Myocyte (in vitro differentiated cells): ENCODE measurements at places on chromosomes 2 and 18. TPM values are rescaled to one million over a fixed set of nuclear protein-coding genes. Genes with fewer than 3 reads are reported as not detected.

Gene UGT1A5
- total RNA-seq: not detected in 2 replicates

Gene PTPRN
- 0.24 and 0.68 TPM in 2 replicates for total RNA-seq

Gene SEMA4C
- 74.5 and 88.9 TPM in 2 replicates for total RNA-seq

Gene OXER1
- total RNA-seq: 0.32 and 1.0 TPM in 2 replicates

Gene MAPRE3
- 59.8 and 68.3 TPM in 2 replicates for total RNA-seq

Gene ZNF396
- 0.27 and 1.5 TPM in 2 replicates for total RNA-seq

DNA sequence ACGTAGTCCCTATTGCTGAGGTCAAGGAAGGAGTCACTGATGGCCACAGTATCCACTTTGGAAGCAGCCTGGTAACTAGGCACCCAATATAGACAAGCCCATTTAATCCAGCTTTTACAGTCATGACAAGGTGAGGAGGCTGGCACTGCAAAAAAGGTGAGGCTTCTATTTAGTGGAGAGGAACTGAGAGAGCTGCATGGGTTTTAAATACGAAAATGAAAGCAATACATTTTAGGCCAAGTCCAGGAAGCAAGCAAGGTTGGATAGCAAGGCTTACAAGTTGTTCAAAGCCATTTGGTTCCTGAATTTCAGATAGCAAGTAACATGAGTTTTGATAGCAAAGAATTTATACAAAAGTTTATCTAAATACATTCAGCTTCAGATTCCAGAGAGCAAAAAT is 80.4 kb downstream of the SGPP2 start:
- DNase-seq: no peak

GRCh38 chr18:51721388-51721787 is 523.9 kb upstream of the MEX3C start:
- DNase-seq: no peak

DNA sequence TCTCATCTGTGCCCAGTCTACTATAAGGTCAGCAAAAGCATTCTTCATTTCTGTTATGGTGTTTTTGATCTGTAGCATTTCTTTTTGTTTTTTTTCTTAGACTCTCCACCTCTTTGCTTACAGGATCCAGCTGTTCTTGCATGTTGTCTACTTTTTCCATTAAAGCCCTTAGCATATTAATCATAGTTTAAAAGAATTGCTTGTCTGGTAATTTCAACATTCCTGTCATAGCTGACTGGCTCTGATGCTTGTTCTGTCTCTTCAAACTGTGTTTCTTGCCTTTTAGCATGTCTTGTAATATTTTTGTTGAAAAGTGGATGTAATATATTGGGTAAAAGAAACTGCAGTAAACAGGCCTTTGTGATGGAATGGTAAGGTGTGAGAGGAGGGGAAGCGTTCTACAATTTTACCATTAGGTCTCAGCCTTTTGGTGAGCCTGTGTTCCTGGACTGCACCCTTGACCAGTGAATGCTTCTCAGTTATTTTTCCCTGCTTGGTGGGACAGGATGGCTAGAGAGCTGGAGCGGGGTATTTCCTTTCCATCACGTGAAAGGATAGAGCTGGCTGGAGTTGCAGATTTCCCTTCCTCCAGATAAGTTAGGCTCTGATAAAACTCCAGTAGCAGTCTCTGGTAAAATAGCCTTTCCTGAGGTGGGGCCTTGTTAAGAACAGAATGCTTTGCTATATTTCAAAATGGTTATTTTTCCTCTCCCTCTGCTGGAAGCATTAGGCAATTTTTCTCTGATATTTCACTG is 65.4 kb downstream of the PLA2R1 start:
- peak; percentile 58 for DNase-seq

DNA sequence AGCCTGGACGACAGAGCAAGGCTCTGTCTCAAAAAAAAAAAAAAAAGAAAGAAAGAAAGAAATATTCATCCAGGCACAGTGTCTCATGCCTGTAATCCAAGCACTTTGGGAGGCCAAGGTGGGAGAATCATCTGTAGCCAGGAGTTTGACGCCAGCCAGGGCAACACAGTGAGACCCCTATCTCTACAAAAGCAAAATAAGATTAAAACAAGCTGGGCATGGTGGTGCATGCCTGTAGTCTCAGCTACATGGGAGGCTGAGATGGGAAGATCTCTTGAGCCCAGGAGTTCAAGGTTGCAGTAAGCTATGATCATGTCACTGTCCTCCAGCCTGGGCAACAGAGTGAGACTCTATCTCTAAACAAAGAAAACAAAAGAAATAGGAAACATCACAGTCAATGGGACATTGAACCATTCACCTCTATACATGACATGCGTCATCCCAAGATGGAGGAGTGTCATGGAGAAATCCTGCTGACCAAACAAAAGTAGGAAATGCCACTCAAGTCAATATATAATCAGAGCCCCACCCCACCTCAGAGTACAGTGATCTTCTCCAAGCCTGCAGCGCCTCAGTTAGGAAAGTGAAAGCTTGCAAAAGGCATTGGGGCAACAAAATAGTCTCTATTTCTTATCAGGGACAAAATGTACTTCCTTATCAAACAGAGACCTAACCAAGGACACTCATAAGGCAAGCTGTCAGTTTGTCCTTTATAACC is 9.8 kb downstream of the FEV start:
- DNase-seq: no peak

GRCh38 chr2:80525152-80525551 is 220.6 kb upstream of the LRRTM1 start:
- no peak for DNase-seq

DNA sequence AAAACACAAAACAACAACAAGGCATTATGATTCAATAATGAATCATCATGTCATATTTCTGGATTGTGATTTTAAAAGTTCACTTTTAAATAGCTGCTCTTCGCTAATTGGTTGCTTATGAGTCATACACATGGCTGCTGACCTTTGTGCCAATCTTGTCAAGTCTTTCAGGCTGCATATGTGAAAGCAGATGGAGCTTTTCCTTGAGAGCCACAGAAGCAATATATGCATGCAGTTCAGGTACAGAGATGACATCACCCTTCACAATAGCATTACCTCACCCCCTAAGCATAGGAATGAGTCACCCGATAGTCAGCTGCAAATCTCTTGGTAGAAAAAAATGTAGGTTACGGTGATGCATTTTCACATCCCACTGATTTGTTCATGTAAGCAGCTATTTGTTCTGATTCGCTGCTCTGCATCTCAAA is 27.2 kb downstream of the EIF2AK3 start:
- peak; percentile 77 for DNase-seq

GRCh38 chr2:47028846-47029560 is 113.4 kb upstream of the MCFD2 start:
- no peak for DNase-seq

DNA sequence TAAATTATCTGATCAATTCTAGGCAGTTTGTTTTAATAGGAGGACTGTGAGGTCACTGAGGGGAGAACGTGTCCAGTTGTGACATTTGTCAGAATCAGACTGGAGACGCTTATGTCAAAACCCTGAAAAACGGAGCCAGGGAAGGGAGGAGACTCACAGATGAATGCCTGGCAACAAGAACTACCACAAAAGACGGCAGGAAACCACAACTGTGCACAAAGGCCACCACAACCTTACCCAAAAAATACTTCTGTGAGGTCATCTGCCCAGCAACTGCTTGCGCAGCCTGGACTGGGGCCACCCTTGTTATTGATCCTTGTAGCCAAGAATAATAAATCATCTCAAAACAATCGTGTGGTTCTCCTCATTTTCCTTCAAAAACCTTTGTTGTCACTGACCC is 173.0 kb upstream of the ALKAL2 start:
- peak; percentile 41 for DNase-seq

DNA sequence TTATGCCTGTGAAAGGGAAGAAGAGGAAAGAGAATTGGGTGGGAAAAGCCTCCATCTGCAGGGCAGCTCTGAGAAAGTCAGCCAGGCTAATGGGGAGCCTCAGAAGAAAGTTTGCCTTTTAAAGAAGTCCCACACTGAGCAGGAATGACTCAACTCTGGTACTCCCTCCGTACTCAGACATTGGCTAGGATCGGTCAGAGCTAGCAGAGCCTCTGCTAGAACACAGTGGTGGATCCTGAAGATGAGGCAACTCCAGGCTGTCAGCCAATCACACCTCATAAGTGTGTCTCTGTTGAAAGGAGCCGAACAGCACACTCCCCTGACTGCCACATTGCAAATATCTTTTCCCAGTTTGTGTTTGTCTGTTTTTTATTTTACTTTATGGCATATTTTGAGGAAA is 96.9 kb downstream of the HNRNPLL start:
- DNase-seq: peak; percentile 61

DNA sequence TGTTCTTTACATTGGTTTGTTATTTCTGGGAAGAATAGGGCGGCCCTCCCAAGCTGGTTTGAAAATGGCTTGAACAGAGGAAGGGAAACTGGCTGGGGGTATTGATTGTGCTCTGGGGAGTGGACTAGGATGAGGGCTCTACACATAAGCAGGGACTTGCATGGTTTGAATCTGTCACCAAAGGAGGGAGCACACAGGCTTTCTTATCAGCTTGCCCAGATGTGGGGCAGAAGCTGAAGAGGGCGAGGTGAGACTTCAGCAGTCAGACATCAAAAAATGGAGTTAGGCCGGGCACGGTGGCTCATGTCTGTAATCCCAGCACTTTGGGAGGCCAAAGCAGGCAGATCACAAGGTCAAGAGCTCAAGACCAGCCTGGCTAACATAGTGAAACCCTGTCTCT is 7.2 kb upstream of the RAB12 start:
- DNase-seq: no peak

GRCh38 chr18:51097021-51097822 is 67.2 kb downstream of the SMAD4 start:
- DNase-seq: no peak

- peak; percentile 10 for DNase-seq
Observed at GRCh38 chr18:5879479-5879882, 15.8 kb downstream of the TMEM200C start.

GRCh38 chr18:69916412-69916811 is 31.3 kb downstream of the CD226 start:
- DNase-seq: peak; percentile 3

- no peak for DNase-seq
Observed at GRCh38 chr2:42928161-42928691, 135.8 kb upstream of the HAAO start.
